ENCODE measurements at places on chromosomes 12 and 14.

- DNase-seq: no peak
These were observed 28.1 kb downstream of the EVL start for GRCh38 chr14:100093319-100093718.

DNA sequence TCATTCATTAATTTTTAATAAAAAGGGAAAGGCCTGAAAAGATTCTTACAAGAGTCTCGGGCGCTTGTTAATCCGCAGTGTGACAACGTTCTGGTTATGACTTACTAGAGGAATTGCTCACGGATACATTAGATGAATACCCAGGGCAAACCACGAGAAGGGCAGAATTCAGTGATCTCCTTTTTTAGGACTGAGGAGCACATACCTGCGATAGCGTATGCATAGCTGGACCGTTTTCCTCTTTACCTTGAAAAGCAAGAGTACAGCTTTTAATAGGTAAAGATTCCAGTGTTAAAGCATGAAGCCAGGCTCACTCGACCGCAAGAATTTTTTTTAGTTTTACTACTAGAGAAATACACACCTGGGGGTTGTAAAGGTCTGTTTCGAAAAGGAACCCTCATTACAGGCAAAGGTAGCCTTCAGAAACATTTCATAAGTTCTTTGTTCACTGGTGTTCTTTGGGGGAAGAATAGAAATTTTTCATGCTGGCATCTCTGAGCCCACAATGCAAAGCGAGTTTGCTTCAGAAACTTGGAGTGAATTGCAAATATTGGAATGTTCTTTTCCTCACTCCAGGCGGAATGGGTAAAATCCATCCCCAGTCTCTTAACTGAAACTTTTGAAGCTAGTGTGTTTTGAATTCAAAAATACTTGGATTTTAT lies 953 bp downstream of the MAPK1IP1L start:
- DNase-seq: no peak

GRCh38 chr14:44035707-44036106 lies 471.4 kb downstream of the FSCB start:
- no peak for DNase-seq

DNA sequence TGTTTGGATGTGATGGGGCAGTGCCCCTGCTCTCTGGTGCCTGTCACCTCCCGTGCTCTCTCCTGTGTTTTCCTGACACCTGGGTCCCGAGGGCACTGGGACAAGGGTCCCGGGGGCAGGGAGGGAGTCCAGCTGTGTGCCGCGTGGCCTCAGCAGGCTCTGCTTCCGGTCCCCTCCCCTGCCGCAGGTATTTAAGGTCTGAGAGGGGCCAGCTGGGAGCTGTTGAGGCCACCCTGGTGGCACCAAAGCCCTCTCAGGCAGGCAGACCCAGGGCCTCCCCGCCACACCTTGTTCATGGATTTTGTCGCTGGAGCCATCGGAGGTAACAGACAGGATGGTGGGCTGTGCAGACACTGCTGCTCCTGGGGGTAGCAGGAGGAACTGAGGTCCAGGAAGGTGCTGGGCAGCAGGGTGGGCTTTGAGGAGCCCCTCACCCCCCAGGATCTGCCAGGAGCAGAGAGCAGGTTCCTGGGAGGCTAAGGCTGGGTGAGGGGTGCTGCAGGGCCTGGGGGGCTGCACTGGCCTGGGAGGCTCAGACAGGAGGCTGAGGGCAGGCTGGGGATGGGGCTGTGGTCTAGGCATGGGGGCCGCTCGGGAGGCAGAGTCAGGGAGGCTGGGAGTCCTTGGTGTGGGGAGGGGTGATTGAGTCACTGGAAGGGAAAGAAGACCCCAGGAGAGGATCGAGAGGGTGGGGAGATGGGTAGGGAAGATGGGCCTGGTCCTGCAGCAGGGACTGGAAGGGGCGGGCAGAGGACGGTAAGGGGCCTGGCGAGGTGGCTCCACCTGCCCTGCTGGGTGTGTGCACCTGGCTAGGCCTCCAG lies at the start of gene SLC25A47:
SLC25A47 (plus strand) TSS at position 219 of the 821 bp plus-strand sequence; CDS start at position 295, 76 bp downstream.
- no peak for DNase-seq

DNA sequence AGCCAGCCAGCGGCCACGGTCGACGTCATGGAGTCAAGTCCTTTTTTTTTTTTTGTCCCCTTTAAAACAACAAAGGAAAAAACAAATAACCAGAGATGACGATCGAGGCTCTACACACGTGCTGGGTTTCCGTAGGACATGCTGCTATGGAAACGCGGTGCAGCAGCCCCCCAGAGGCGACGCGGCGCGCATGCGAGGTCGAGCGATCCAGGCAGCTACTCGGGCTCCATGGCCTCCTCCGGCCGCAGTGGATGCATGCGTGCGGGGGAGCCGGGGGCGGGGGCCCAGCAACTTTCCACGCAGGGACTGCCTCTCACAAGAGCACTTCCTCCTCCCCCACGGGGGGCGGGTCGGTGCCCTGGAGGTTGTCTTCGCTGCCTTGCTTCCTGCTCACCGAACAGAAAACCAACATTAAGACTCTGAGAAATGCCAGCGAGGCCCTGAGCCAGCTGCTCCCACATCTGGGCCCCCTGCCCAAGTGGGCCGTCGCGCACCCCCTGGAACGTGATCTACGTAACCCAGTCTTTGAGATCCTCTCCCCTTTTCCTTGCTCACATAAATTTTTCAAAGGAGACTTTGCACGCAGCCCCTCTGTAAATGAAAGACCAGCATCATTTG lies 30.7 kb downstream of the P2RX4 start:
- peak; percentile 78 for DNase-seq

GRCh38 chr12:108815875-108816594 lies 41.3 kb downstream of the SSH1 start:
- no peak for DNase-seq

DNA sequence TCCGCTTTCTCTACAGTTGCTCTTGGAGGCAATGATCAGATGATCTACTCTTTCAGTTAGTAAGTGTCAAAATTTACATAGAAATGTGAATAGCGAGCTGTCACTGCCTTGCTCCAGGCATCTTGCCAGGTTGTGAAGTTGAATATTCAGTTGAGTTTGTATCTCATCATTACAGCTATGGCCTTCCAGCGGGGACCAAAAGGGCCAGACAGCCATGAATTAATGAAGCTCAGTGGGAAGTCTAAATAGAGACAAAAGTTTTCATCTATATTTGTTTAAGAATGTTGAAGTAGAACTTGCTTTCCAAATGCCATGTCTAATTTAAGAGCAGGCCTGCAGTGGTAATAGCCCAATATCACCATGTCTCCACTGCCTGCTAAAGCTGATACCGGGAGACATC lies 387.8 kb downstream of the FLRT2 start:
- DNase-seq: no peak

GRCh38 chr12:64099397-64099796 lies 122.7 kb downstream of the KICS2 start:
- DNase-seq: no peak

GRCh38 chr12:127174881-127175280 lies 1092.1 kb upstream of the TMEM132C start:
- no peak for DNase-seq

- peak; percentile 78 for DNase-seq
These were observed at the start of gene ACADS for GRCh38 chr12:120725659-120726509. ACADS (plus strand) TSS chr12:120725826; CDS start chr12:120725886, 60 bp downstream.

DNA sequence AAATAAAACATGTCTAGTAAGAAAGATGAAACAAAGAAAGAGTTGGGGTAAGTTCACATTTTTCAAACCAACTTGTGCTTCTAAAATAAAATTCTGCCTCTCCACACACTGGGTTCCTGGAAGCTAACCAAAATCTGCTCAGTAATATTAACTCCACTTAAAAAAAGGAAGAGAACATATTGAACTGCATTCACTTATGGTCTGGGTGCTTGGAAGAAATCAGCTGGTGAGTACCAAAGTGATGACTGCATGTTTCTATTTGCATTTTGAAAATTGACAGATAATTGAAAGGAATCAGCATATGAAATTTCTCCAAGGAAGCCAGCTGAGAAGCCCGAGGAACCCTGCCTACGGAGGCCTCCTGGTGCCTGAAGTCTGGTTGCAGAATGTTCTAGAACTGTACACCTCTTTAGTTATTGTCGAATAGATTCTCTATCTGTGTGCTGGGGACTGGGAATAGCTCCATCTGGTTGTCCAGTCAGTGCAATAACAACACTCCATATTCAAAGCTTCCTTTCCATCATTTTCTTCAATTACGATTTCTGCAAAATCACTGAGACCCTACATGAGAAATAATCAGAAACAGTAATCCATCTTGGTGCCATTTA lies 836.1 kb downstream of the VRK1 start:
- no peak for DNase-seq

DNA sequence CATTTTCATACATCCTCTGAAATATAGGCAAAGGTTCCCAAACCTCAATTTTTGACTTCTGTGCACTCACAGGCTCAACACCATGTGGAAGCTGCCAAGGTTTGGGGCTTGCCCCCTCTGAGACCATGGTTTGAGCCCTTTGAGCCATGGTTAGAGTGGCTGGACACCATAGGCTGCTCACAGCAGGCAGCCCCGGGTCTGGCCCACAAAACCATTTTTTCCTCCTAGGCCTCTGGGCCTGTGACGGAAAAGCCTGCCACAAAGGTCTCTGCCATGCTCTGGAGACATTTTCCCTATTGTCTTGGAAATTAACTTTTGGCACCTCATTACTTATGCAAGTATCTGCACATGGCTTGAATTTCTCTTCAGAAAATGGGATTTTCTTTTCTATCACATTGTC lies 1113.2 kb upstream of the ATXN7L3B start:
- no peak for DNase-seq

DNA sequence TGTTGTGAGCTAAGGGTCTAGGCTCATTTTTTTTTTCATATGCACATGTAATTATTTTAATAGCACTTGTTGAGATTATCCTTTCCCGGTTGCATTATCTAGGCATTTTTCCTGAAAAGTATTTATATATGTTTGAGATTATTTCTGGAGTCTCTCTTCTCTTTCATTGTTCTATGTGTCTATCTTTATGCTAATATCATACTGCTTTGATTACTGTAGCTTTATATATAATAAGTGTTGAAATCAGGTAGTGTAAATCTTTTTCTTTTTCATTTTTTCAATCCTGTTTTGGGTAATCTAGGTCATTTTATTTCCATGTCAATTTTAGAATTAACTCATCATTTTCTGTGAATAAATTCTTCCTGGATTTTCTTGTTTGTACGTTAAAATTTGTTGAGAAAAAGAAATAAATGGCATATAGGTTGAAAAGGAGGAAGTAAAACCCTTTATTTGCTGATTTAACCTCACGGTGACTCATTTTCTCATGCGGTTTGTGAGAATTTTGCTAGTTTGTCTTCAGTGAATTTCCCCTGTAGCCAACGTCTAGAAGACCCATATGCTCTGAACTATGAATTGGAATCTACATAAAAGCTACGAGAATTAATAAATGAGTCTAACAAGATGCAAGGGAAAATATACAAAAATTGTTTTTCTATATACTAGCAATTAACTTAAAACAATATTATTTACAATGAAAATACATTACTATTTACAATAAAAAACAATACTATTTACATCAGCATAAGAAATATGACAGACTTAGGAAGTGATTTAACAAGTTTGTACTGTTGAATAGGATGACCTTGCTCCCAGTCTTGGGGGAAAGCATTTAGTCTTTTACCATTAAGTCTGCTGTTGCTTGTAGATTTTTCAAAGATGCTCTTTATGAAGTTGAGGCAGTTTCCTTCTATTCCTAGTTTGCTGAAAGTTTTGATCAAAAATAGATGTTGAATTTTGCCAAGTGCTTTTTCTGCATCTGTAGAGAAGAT lies 105.0 kb downstream of the SNAPC1 start:
- no peak for DNase-seq

DNA sequence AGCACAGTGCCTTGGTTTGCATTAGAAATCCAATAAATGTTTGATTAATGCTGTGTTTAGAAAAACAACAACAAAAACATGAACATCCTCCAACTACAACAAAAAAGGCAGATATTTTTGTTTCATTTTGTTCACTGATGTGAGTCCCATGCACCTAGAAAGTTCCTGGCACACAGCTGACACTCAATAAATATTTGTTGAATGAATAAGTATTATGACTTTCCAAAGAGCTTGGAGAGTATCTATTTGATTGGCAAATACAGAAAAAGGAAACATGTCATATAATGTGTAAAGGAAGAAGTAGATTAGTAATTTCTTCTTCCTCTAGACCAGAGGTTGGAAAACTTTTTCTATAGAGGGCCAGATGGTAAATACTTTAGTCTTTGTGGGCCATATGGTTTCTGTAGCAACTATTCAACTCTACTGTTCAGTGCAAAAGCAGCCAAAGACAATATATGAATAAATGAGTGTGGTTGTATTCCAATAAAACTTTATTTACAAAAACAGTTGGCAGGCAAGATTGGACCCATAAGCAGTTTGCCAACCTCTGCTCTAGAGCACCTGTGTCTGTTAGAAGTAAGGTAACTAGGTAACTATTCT lies 312.3 kb upstream of the DIO2 start:
- DNase-seq: no peak

DNA sequence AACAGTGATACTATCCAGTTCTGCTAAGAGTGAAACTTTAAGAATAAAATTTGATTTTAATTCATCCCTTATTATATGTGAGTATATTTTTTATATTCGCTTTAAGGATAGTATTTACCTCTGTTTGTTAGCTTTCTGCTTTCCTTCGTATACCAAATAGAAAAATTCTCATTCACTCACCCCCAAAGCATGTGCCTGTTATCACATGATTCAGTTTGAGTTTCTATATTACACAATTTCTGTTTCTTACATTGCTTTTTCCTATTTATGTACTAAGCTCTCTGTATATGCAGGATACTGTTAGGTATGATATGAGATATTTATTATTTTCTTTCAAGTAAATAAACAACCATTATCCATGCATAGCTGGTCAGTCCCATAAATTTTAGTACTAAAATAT lies 275.2 kb downstream of the FBXL14 start:
- no peak for DNase-seq

DNA sequence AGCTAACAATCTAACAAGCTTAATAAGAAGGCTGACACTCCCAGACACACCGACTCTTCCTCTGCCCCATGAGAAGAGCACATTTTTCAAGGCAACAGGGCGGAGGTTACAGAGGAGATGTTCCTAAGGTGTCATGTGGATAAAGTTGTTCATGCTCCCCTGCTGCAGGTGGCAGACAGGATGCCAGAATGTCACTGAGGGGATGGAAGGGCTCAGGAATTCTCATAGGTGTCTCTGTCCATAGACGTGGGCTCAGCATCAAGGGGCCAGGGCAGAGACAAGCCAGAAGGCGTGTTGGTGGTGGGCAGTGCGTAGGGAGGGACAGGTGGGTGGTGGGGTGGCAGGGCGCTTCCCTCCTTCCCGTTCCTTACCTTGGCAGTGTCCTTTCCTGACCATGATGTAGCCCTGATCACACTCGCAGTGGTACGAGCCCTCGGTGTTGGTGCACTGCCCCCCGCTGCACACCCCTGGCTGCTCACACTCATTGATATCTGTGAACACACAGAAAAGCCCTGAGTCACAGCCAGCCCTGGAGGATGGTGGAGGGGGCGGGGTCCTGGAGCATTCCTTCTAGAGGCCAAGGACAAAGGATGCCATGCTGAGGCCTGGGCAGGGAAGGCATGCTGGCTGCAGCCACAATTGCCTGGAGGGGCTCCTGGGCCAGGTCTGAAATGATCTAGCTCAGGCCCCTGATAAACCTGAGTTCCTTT lies 23.0 kb downstream of the ISCA2 start:
- no peak for DNase-seq

- DNase-seq: no peak
These were observed 217.4 kb downstream of the SLC41A2 start for GRCh38 chr12:104740668-104741067.

GRCh38 chr14:32985866-32986265 lies 47.2 kb downstream of the NPAS3 start:
- peak; percentile 31 for DNase-seq

GRCh38 chr12:6201213-6201608 lies 1.0 kb downstream of the CD9 start:
- no peak for DNase-seq
